AG08395 (cell line): ENCODE measurements at places on chromosomes 1 and 21.

DNA sequence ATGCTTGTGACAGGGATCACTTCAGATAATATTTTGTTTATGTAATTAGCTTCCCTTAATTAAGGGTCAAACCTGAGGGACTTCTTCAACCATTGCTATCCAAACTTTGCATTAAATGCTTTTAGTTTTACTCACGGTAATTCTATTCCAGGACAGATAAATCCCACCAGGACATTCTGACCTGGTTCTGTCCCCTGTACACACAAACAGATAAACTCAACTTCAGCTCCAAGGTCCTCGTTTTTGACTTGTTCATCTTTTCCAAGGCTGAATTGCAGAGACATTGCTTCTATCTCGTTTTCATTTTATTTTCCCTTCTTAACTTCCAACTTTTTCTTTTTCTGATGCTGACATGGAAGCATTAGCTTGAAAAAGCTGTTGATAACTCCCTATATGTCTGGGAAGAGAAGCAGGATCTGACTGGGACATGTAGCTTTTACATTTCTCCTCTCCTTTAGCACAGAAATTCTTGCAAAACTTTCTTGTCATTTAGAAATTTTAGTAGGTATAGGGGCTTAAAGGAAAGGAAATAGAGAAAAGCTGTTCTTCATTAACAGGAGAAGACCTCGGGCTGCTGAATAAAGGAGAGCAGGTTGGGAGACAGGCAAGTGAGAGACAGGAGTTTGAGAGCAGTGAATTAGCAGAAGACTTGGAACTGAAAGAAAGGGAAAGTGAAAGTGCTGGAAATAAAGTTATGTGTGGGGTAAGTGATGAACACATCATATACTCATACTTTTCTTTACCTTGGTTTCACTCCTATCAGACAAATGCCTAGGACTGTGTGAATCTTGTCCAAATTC, 231.7 kb upstream of the B3GALT2 start:
- DNase-seq = peak; percentile 32

DNA sequence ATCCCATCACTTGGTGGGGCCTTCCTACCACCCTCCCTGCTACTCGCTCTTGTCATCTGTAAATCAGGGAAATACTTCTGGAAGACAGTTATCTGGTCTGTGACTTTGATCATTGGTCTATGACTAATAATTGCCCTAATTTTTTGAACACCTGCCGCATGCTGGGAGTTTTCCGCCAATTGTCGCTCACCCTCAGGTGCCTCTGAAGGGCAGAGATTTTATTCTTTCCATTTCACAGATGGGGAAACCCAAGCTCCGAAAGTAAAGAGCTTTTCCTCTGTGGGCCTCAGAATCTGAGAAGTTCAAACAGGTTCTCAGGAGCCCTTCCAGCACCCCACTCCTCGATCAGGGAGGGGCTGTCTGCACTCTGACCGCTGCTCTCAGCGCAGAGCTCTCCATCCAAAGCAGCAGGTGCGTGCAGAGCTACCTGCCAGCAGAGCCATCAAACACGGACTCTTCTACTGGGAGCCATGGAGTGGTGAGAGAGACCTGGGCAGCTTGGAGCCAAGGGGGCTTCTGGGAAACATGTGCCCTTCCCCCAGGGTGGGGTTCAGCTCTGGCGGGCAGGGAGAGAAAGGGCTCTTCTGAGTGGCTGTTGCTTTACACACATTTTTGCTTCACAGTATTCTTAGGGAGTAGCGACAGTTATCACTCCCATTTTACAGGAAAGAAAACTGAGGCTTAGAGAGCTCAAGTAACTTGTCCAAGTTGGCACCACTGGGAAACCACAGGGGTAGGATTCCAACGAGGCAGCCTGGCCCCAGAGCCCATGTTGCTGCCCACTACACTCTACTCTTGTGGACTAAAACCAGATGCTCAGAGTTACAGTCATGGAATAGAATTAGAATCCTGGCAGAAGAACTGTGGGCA, 5.8 kb upstream of the RUNX3 start:
- no peak for DNase-seq

DNA sequence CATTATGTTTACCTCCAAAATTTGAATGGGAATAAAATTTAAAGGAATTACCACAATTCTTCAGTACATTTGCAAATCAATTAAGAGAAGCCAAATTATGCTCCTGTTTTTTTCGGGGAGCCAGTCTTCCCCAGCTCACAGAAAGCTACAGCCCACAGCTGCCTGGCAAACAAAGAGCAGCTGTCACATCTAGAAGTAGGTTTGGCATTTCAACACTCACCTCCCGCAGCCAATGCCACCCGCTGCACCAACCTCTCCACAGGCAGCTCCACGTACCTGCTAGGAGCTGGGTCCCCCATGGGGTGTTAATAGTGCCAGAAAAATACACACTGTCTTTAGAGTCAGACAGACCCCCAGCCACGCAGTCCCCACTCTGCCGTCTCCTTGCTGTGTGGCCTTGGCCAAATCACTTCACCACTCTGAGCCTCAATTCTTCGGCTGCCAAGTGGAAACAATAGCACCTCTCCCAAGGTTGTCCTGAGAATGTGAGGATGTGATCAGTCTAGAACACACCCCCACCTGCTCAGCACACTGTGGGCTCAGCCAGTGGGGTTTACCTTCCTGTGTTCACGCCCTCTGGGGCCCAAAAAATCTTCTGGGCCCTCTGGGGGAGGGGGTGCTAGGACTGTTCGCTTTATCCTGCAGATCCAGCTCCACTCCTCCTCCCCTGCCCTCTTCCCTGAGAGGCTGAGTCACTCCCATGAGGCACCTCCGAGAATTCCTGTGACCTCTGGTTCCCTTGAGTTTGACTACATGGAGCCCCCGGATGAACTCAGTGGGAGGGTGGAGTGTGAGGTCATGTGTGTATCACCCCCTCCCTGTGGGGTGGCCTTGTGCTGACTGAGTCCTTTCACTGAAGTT, 204.3 kb upstream of the GRIK3 start:
- DNase-seq = no peak

DNA sequence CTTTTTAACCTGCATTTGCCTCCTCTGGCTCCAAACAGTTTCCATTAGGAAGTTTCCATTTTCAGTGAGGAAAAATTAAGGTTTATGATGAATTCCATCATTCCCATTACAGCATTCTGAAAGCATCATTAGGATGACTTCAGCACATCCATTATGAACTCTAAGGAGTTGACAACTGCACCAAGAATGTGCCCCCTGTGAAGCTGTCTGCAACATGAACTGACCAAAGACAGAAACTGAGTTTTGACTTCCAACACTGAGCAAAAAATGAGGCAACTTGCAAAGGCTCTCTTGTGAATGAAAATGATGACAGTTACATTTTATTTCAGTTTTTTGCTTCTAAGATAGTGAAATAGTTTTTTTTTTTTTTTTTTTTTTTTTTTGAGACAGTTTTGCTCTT, 18.3 kb upstream of the KCNE1 start:
- peak; percentile 53 for DNase-seq

GRCh38 chr1:246513619-246514343, 6.7 kb upstream of the SMYD3 start:
- no peak for DNase-seq

DNA sequence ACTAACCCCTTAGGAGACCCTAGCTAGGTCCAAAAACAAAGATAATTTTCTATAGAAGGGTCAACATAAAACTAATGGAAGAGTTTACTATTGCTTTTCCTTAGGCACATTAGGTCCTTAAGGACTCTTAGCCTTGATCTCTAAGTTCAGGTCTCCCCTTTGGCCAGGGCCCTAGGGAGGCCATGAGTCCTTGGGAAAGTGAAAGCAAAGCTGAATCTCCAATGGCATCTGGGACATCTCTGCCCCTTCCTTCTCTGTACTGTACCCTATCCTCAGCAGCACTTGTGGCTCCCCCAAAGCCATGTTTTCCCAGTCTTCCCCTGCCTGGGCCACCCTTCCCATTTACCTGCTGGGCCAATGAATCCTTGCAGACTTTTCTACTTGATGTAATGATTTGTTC, 14.3 kb downstream of the IER5 start:
- no peak for DNase-seq

GRCh38 chr1:184443624-184444023, 56.8 kb downstream of the C1orf21 start:
- DNase-seq = no peak

DNA sequence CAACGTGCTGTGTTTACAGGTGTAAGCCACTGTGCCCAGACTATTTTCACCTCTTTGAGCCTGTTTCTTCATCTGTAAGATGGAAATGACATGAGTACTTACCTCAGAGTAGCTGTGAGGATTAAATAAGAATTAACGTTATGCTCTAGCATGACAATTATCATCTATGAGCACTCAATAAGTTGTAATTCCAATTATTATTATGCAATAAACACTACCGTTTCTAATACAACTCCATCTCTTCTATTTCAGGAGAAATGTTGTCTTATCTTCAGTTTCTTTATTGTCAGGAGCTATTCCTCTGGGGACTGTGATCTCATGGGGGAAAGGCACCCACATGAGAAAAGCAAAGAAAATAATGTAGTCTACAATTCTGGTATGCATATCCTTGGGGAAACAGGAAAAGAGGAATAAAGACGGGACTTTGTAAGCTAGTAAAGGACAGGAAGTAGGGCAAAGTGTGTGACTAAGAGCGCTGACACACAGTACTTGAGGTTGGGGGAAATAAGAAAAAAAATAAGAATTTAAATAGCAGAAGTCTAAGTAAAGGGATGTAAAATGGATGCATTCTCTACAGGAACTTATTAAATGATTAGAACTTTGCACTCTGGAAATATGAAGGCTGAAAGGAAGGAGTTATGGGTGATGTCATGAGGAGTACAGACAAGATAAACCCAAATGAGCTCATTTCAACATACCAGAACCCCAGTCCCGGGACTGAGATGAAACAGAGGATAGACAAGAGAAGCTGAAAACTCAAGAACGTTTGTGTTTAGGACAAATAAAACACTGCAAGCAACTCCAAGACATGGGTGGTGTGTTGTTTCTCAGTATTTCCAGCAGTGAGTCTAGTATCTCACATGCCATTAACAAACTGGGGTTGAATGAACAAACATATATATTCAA, 9.8 kb downstream of the PHC2 start:
- DNase-seq = peak; percentile 27

- DNase-seq = no peak
Observed at GRCh38 chr1:200684015-200684414, 14.3 kb upstream of the DDX59 start.
